WTC11 (cell line): ENCODE measurements at places on chromosomes 3 and 15.

DNA sequence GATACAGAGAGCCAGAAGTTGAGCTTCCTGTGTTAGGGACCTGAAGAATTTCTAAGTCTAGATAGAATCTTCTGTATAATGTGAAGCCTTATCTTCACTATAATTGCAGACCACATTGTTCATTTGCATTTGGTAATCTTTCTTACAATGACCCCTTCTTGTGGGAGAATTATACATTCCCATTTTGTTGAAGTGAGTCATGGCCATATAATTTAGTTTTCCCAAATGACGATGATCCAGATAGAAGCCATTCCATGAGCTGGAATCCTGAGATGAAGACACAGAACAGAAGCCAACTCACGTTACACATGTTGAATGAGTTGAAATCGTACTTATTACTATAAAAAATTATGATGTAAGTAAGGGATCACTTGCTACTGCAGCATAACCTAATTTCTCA, 187.8 kb downstream of the TUSC7 start:
- 0 out of 2 replicates have a peak, but pooled peaks cover 2% of the 10 kb centered on the region for H3K4me1 ChIP-seq
- no peaks in the 10 kb centered on the region for H3K27me3 ChIP-seq
- H3K36me3 ChIP-seq = no peaks in the 10 kb centered on the region
- H3K4me3 ChIP-seq = no peak overlapping the region
- no peak for DNase-seq

DNA sequence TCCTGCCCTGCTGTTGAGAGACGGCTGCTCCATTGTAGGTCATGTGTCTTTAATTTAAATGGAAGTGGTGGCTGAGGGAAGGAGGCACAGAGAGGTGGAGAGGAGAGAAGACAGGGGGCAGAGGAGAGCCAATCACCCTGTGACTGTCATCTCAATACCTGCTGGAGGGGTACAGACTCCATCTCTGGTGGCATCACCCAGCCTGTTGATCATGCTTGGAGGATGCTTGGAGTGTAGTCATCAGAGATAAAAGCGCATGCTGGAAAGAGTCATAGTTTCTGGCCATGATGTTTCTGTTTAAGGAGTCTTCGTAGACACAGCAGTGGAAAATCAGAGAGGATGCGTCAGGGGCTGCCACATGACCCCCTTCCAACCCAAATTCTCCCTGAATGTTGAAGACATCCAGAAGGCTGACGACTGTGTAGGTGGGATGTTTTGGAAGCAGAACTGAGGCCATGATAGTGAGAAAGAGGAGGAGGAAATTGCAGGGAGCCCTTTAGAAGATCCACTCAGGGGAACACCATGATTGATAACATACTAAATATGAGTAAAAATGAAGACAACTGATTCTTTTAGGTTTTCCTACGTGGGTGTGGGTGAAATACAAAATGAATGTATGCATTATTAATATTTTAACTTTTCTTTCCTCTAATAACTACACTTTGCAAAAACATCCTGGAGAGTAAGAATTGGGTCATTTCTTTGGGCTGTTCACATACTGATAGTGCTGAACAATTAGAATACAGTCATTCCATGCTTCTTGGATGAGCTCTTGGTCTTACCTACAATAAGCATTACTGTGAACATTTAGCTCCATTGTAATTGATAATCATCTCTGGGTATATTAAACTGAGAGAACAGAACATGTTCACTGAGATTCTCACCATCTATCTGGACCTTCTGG, 210.6 kb upstream of the ATP10A start:
- peaks cover 12% of the 10 kb centered on the region; the same call in 1 of the 2 replicates for H3K36me3 ChIP-seq
- H3K4me3 ChIP-seq = no peak overlapping the region
- no peak for DNase-seq
- no peak overlapping the region for H3K27ac ChIP-seq
- H3K27me3 ChIP-seq = no peaks in the 10 kb centered on the region

GRCh38 chr3:133547432-133548041, 25.9 kb upstream of the CDV3 start:
- peak overlapping the region; percentile 87 for H3K27ac ChIP-seq
- H3K4me1 ChIP-seq = peaks cover 13% of the 10 kb centered on the region
- H3K36me3 ChIP-seq = peaks cover 8% of the 10 kb centered on the region
- no peak for DNase-seq
- H3K4me3 ChIP-seq = no peak overlapping the region

DNA sequence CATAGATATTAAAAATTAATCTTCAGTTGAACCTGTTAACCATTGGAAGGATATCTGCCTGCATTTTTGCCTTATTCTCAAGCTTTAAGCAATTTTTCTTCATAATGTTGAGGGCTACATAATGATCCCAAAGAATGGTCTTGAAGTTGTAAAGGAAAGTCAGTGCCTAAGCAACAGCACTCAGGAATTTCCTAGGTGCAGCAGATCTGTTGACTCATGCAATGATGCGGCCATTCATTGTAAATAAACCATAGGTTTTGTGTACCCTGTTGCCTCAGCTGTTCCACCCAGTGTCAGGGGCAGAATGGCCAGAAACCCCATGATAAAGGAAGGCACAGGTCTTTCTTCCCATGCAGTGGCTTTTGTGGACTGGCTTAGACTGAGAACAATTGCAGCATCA, 78.4 kb upstream of the TRIM42 start:
- no peak overlapping the region for H3K4me3 ChIP-seq
- 0 out of 2 replicates have a peak, but pooled peaks cover 2% of the 10 kb centered on the region for H3K4me1 ChIP-seq
- H3K27ac ChIP-seq = no peak overlapping the region
- no peak for DNase-seq
- no peaks in the 10 kb centered on the region for H3K36me3 ChIP-seq

- peaks cover 6% of the 10 kb centered on the region for H3K4me1 ChIP-seq
- no peak overlapping the region for H3K27ac ChIP-seq
- no peak overlapping the region for H3K4me3 ChIP-seq
- H3K36me3 ChIP-seq = no peaks in the 10 kb centered on the region
- no peak for DNase-seq
These were observed 10.6 kb downstream of the TP63 start for GRCh38 chr3:189641776-189642175.

DNA sequence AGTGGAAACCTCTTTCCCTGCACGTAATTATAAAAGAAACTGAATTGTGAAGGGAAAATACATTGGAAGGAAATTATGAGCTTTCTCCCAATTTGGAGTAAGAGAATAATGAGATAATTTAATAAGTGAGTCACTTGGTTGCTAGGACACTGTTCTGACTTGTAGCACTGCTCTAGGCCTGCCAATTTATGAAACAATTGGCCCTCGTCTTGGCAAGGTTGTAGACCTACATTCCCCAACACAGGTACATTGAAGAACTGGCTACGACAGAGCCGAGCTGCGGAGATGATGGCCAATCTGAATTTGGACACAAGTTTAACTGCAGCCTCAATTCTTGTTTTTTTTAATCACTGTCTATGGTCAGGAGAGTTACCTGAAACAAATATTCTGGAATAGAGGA, 674.1 kb downstream of the MECOM start:
- no peak for DNase-seq
- no peaks in the 10 kb centered on the region for H3K27me3 ChIP-seq

DNA sequence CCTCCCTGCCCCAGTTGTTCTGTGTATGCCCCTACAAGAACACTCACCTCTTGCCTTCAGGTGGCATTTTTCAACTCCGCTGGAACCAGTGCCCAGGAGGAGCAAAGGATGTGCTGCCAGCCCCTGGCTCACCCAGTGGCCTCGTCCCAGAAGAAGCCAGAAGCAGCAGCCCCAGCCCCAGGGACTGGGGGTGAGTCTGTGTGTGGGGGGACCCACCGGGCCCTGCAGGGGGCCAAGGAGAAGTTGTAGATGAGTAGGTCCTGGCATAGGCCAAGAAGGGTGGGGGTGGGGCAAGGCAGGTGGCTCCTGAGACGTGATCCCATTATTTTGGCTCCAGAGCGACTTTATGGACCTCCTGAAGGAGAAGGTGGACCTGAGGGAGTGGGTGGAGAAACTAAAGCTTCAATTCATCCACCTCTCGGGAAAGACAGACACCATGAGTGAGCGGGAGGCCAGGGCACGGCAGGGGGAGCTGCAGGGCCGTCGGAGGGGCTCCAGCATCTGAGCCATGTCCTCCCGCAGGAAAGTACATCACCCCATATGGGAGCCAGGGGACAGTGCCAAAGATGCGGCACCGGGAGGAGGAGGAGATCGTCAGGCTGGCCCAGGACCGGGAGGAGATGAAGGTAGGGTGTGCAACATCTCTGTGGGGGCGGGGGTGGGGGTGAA, 29.3 kb downstream of the NGRN start:
- H3K27ac ChIP-seq = peak overlapping the region; percentile 82; the same call in 1 of the 2 replicates
- H3K4me1 ChIP-seq = peaks cover 24% of the 10 kb centered on the region
- H3K27me3 ChIP-seq = no peaks in the 10 kb centered on the region
- DNase-seq = peak; percentile 33
- H3K4me3 ChIP-seq = no peak overlapping the region

GRCh38 chr3:129441215-129441614, 1.2 kb downstream of the IFT122 start:
- DNase-seq = no peak
- peaks cover 20% of the 10 kb centered on the region for H3K36me3 ChIP-seq
- peaks cover 31% of the 10 kb centered on the region for H3K4me1 ChIP-seq
- H3K27me3 ChIP-seq = no peaks in the 10 kb centered on the region; the same call in 1 of the 2 replicates

- H3K27me3 ChIP-seq = peaks cover 2% of the 10 kb centered on the region; the same call in 1 of the 2 replicates
- H3K36me3 ChIP-seq = peaks cover 4% of the 10 kb centered on the region; the same call in 1 of the 2 replicates
- peaks cover 20% of the 10 kb centered on the region for H3K4me1 ChIP-seq
These were observed 847 bp downstream of the WHAMM start for GRCh38 chr15:82810061-82810889.

GRCh38 chr3:113741086-113741485, 5.0 kb downstream of the NAA50 start:
- H3K4me3 ChIP-seq = no peak overlapping the region; the same call in 1 of the 2 replicates
- H3K27me3 ChIP-seq = no peaks in the 10 kb centered on the region
- H3K36me3 ChIP-seq = no peaks in the 10 kb centered on the region
- peak overlapping the region; percentile 12 for H3K27ac ChIP-seq
- DNase-seq = no peak

GRCh38 chr3:4036046-4036445, 236.8 kb downstream of the LRRN1 start:
- H3K4me3 ChIP-seq = no peak overlapping the region
- 0 out of 2 replicates have a peak, but pooled peaks cover 4% of the 10 kb centered on the region for H3K36me3 ChIP-seq
- no peaks in the 10 kb centered on the region for H3K27me3 ChIP-seq
- DNase-seq = no peak
- no peak overlapping the region for H3K27ac ChIP-seq

- no peaks in the 10 kb centered on the region for H3K4me1 ChIP-seq
- DNase-seq = no peak
- H3K4me3 ChIP-seq = no peak overlapping the region
- H3K36me3 ChIP-seq = peaks cover 3% of the 10 kb centered on the region
- H3K27me3 ChIP-seq = no peaks in the 10 kb centered on the region
- H3K27ac ChIP-seq = no peak overlapping the region
These were observed 749.9 kb downstream of the TBL1XR1 start for GRCh38 chr3:176447369-176447768.

DNA sequence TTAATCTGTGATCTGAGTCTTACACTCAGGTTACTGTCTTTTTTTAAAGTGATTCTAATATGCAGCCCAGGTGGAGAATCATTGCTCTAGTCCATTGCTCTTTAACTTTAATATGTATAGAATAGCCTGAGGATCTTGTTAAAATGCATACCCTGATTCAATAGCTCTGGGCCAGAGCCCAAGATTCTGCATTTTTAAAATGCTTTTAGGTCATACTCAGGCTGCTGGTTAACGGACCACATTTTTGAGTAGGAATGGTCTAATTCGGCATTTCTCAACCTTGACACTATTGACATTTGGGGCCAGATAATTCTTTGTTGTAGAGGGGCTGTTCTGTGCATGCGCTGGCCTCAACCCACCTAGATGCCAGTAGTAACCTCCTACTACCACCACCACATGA, 20.9 kb upstream of the FSTL1 start:
- no peak overlapping the region for H3K4me3 ChIP-seq
- DNase-seq = no peak
- H3K27me3 ChIP-seq = no peaks in the 10 kb centered on the region; the same call in 1 of the 2 replicates
- peaks cover 14% of the 10 kb centered on the region for H3K36me3 ChIP-seq
- H3K4me1 ChIP-seq = peaks cover 66% of the 10 kb centered on the region

DNA sequence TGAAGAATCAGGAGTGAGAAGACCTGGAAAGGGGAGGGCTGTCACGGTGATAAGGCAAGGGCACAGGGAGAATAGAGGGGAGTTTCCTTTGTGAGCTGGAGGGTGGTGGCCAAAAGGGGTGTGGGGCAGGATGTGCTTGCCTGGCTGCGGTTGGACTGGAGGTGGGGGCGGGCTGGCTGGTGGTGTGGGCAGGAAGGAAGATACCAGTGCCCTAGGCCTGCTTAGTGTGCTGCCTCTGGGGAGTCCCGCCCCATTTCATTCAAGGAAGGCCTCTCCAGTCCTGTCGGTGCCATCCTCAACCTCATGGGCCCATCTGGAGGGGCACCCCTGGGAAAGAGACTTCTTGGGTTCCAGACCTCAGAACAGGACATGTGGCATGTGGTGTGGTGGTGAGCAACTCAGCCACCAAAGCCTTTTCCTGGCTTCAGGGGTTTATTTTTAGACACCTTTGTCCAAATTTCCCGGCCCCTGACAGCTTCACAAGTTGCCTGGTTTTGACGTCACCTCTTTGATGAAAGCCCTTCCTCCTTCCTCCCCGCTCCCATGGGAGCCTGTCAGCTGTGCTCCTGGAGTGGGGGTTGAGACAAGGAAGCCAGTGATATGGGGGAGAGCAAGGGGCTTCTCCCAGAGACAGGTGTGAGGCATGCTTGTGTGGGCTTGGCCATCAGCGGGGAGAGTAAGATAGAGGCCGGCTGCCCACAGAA, 15.6 kb downstream of the TEX264 start:
- H3K27ac ChIP-seq = 0 out of 2 replicates have a peak overlapping the region, but pooled peaks have one; percentile 64
- H3K36me3 ChIP-seq = no peaks in the 10 kb centered on the region
- peaks cover 17% of the 10 kb centered on the region for H3K4me1 ChIP-seq
- no peaks in the 10 kb centered on the region for H3K27me3 ChIP-seq

GRCh38 chr15:99755692-99756409, 22.6 kb upstream of the LYSMD4 start:
- H3K36me3 ChIP-seq = no peaks in the 10 kb centered on the region
- peak; percentile 28 for DNase-seq
- H3K4me3 ChIP-seq = no peak overlapping the region

- H3K4me3 ChIP-seq = no peak overlapping the region
- H3K4me1 ChIP-seq = peaks cover 6% of the 10 kb centered on the region
- no peaks in the 10 kb centered on the region for H3K36me3 ChIP-seq
- no peak for DNase-seq
These were observed 126.0 kb downstream of the MYLK start for GRCh38 chr3:123758081-123758564.

DNA sequence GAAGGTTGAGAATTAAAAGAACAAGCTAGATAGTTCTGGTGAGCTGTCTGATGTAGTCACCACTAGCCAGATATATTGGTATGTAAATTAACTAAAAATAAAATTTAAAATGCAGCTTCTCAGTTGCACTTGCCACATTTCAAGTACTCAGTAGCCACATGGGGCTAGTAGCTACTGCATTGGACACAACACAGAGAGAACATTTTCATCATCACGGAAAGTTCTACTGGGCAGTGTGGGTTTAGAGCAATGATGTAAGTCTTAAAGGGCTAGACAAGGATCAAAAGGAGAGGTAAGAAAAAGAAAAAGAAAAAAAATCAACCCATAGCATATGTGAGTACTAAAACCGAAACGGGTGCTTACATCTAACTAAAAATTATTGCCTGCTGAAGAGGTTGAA, 282.4 kb upstream of the LRRFIP2 start:
- no peak for DNase-seq
- peaks cover 47% of the 10 kb centered on the region for H3K4me1 ChIP-seq
- H3K27me3 ChIP-seq = peaks cover 18% of the 10 kb centered on the region
